Activated T-helper 1 cell treated with anti-CD3 and anti-CD28 coated beads, Interleukin-2, amount 50 U/mL, for 16 hours (primary cell): ENCODE measurements at places on chromosomes 5 and 9.

DNA sequence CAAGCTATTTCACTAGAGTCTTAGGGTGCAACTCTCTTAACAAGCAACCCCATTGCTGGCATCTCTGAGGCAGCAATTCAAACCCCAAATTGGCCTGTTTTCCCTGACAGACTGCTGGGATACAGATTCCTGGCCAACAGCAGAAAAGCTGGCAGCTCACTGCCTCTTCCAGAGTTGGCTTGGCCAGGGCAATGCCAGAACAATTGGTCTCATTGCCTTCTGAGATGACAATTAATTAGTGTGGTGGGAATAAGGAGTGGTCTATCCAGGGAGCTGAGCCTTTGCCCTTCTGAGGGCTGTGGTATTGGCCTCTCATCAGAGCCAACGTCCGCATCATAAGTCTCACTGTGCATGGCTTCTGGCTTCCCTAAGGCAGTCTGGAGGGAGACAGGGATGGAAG lies 183.2 kb downstream of the GNAQ start:
- no peak for DNase-seq

- no peak for DNase-seq
These were observed 100.0 kb downstream of the ACTBL2 start for GRCh38 chr5:57382655-57383054.

DNA sequence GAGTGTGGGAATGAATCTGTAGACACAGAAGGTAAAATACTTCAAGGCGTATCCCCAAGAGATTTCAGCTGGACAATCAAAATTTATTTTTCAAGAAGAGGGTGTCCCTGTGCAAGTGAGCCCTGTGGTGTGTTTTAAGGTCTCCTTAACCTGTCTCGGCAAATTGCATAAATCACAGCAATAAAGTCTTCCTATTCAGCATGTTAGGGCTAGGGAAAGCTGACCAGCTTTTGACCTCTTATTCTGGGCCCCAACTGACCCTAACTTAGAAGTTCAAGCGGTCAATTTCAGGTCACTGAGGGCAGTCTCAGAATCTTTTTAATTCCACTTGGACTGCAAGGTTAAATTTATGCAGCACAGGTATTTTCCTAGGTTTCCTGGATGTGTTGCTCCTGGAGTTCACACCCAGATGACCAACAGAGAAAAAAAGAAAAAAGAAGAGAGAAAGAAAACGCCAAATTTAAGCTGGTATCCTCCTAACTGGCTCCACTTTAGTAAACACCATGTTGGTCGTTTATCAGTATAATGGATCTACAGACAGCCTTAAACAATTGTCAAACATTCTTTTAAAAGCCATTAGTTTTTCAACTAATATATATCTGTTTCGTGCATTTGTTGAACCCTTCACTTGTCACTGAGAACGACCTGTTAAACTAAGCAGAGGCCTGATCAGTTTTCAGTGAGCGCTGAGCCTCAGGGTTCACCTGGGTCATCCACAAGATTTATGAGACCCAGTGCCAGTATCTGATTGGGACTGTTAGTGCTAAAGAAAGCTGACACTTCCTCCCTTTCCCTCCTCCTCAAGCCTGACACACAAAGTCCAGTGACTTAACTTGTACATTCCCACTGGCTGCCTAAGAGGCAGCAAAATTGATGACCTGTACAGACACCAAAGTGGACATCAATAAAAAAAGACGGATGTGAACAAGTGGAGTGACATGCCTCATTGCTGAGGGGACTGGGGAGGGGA lies 546.1 kb downstream of the NR2F1-AS1 start:
- DNase-seq, result no peak

DNA sequence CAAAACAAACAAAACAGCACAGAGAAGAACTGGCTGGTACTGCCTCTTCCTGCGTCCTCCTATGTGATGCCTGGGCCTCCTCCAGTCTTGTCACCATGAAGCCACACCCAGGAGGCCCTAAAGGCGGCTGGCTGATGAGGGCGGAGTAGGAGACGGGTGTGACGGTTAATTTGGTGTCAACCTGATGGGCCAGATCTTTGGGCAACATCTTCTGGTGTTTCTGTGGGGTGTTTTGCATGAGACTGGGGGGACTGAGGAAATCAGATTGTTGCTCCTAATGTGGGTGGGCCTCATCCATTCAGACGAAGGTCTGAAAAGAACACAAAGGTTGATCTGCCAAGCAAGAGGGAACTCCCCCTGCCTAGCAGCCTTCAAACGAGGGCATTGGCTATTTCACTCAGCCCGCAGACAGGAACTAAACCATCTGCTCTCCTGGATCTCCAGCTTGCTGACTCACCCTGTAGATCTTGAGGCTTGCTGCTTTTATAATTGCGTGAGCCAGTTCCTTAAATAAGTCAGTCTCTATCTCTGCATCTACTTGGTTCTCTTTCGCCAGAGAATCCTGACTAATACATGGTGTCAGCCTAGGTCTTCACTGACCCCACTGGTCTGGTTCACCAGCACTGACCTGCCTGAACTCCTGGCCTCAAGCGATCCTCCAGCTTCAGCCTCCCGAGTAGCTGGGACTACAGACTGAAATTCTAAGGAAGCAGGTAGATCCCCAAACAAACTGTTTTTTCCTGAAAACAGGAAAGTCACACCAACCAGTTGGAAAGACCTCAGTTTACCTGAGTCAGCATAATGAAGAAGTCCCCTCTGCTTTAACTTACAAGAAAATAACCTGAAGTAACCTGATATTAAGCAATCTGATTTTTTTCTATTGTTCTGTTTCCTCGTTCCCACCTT lies 12.8 kb upstream of the ZFP62 start:
- DNase-seq, result no peak

DNA sequence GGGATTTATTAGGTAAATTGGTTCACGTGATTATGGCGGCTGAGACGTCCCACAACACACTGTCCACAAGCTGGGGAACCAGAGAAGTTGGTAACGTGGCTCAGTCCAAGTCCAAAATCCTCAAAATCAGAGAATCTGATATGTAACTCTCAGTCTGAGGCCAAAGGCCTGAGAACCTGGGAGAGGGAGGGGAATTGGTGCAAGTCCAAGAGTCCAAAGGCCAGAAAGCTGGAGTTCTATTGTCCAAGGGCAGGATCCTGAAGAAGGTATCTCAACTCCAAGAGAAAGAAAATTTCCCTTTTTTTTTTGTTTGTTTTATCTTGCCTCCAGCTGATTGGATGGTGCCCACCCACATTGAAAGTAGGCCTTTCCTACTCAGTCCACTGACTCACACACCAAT lies 83.8 kb downstream of the PRDM9 start:
- DNase-seq, result no peak

DNA sequence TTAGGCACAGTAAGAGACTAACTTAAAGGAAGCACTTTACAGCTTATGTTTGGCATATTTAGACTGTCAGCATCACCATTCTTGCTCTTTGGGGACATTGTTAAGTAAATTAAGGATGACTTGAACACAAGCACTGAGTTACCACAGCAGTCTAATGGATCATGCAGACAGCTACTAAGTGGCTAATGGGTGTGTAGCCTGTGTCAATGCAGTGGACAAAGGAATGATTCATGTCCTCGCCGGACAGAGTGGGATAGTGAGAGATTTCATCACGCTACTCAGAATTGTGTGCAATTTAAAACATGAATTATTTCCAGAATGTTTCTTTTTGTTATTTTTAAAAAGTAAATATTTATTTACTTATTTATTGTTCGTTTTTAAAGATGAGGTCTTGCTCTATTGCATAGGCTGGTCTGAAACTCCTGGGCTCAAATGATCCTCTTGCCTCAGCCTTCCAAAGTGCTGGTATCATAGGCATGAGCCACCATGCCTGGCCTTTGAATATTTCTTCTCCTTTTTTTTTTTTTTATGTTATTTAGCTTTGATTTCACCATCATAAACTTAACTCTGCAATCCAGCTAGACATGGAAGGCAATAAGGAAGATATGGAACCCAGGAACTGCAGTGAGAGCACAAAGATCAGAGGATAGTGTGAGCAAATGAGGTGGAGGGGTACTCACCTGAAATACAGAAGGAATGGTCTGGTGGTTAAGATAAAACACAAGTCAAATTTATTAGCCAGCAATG lies 53.0 kb upstream of the KLF4 start:
- DNase-seq, result no peak

GRCh38 chr9:35568196-35568595 lies 36.9 kb upstream of the TESK1 start:
- no peak for DNase-seq

DNA sequence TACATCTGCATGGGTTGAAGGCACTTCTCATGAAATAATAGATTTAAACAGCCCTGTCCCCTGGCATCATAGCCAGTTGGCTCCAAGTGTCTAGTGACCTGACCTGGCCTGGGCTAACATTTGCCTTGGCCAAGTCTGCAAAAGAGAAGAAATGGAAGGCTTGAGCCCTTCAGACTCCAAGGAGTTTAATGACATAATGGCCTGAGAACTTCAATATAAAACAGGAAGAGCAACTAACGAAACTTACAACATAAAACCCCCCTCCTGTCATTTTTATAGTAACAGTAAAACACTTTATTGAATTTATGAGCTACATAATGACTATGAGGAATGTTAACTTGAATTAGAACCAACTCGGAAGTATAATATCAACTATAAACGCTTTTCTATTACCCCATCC lies 218.8 kb upstream of the TBCA start:
- DNase-seq, result no peak

DNA sequence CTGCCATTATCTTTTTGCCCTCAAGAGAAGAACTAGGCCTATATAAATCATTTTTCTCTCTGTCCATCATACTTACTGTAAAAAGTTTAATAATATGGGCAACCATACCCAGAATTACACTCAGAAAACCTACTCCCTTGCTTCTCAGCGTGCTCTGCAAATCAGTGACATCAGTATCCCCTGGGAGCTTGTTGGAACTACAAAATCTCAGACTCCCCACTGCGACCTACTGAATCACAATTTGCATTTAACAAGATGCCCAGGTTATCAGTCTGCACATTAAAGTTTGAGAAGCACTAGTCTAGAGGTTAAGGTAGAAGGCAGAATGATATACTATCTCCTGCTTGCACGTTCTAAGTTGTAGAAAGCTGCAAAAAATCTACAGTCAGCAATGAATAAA lies 127.2 kb downstream of the MLLT3 start:
- DNase-seq, result no peak

DNA sequence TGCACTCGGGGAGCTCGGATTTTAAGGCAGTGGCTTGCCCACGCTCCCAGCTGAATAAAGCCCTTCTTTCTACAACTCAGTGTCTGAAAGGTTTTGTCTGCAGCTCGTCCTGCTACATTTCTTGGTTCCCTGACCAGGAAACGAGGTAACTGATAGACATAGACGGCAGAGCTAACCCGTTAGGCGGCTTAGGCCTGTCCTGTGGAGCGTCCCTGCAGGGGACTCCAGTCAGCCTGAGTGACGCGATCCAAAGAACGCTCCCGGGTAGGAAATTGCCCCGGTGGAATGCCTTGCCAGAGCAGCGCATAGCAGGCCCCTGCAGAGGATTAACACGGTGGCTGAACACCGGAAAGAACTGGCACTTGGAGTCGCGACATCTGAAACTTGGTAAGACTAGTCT lies 1.8 kb upstream of the SELENOP start:
- DNase-seq, result no peak

DNA sequence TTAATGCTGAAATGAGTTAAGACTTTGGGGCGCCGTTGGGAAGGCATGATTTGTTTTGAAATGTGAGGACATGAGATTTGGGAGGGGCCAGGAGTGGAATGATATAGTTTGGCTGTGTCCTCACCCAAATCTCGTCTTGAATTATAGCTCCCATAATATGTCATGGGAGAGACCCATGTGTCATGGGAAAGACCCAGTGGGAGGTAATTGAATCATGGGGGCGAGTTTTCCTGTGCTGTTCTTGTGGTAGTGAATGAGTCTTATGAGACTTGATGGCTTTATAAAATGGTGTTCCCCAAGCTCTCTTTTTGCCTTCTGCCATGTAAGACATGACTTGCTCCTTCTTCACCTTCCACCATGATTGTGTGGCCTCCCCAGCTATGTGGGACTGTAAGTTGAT lies 5.1 kb downstream of the SLC25A48 start:
- DNase-seq, result no peak

GRCh38 chr9:124277420-124277819 lies 19.7 kb downstream of the NEK6 start:
- no peak for DNase-seq

- DNase-seq, result no peak
These were observed 238.0 kb downstream of the HSPA4 start for GRCh38 chr5:133289686-133290367.

DNA sequence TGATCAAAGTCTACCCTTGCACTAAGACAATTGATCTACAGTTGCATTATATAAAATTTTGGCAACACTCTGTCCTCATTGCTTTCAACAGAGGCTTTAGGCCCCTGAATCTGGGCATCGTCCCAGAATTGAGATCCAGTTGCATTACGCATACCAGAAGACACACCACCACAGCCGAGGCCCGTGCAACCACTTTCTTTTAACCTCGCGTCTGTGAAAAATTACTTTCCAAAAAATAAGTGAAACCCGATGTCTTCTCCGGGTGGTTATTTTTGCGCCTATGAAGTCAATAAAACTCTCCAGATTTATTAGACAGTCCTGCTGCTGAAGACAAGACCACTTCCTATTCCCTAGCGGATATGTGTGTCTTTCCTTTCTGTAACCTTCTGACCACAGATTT lies 52.1 kb upstream of the NFIB start:
- no peak for DNase-seq

DNA sequence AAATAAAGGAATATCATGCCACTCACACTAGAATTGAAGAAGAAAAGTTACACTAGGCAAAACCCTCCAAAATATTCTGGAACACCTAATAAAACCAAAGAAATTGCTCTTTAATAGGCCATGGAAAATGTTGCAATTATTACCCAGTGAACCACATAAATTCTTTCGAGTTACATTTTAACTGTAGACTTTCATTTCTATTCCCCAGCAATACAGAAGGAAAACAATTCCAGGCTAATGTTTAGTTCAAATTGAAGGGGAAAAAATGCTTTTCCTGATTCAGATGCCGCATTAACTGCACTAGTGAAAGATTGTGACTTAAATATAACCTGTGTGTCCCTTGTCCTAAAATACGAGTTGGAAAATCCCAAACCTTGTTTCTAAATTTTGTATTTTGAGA lies 439.3 kb upstream of the ADAMTS16 start:
- DNase-seq, result no peak

- DNase-seq, result no peak
These were observed 78.0 kb downstream of the ISOC1 start for GRCh38 chr5:129172580-129172979.

- no peak for DNase-seq
These were observed 80.3 kb downstream of the CDO1 start for GRCh38 chr5:115736004-115736689.

DNA sequence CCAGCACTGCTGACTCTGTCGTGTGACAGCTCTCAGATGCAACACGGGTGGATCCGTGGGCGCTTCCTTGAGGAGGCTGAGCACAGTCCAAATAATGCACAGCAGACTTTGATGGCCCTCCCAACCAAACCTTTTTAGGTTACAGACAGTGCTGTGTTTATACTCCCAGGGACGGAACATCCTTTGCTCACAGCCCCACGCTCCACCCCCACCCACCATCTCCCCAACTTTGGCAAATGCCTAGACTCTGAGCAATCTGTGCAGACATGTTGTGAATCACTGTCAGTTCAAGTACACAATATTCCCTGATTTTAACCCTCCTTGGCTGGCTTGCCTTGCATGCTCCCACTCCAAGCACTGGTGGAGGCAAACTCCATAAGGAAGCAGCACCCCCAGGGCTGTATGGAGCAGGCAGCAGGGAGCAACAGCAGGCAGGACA lies 324.6 kb downstream of the MLLT3 start:
- DNase-seq, result no peak

GRCh38 chr5:17737092-17737491 lies 102.8 kb downstream of the TAF11L14 start:
- no peak for DNase-seq

- DNase-seq, result no peak
These were observed 4.9 kb upstream of the JAK2 start for GRCh38 chr9:4980086-4980727.
